Suppressor macrophage (primary cell): ENCODE measurements at places on chromosomes 1 and 21.

DNA sequence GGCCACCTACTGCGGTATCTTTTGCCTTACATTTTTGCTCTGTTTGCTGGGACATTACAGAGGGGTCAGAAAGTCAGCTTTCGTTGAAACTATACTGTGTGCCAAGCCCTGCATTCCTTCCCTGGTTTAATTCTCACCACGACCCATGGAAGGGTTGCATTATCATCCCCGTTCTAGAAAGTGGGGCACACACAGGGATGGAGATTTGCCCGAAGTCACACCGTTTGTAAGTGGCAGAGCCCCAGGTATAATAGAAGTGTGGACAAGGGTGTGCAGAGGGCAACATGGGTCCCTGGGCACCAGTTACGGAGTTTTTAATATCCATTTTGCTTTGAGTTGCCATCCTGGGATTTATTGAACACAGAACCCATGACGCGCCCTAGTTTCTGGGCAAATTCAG is 11.8 kb downstream of the DMRTB1 start:
- no peak for DNase-seq

GRCh38 chr1:51453010-51453409 is 66.1 kb downstream of the EPS15 start:
- DNase-seq, result peak; percentile 4

DNA sequence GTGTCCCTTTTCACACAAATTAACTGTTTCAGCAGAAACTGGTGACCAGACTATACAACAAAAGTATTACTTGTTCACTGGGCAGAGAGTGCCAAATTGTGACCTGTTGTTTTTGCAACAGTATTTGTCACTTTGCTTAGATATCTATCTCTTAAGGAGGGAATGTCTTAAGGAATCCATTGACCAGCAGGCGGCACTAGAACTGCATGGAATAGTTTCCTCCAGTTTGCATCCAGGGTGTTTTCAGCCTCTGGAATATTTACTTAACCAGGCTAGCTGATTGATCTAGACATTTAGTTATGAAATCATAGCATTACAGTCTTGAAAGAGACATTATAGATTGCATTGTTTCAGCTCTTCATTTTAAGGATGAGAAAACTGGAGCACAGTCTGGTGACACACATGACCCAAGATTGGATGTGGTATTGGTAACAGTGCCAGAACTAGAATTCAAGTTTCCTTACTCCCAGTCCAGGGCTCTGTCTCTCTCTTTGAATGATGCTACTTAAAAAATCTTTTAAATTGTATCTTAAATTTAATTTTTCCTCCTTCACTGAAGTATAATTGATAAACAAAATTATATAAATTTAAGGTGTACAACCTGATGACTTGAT is 16.9 kb downstream of the RPTN start:
- DNase-seq, result peak; percentile 89

GRCh38 chr1:35888255-35888654 is 5.2 kb downstream of the AGO1 start:
- no peak for DNase-seq

GRCh38 chr1:167161242-167161641 is 59.4 kb upstream of the POU2F1 start:
- DNase-seq, result no peak

- no peak for DNase-seq
Observed at GRCh38 chr1:3992103-3992556, 92.1 kb upstream of the C1orf174 start.

DNA sequence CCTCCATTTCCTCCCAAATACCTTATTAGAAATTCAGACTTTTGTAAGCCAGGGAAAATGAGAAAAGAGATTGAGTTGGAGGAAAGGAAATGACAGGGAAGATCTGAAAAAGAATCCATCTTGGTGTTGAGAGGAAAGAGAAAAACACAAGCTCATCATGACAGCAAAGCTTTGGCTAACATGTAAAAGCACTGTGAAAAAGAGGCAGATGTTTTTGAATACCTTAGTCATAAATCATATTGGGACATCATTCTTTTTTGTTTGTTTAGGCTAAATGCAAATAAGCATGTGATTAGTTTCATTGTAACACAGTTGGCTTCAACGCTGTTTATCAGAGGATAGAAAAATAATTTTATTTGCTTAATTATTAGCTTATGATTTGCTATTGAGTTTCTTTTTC is 64.6 kb downstream of the LHX8 start:
- no peak for DNase-seq

DNA sequence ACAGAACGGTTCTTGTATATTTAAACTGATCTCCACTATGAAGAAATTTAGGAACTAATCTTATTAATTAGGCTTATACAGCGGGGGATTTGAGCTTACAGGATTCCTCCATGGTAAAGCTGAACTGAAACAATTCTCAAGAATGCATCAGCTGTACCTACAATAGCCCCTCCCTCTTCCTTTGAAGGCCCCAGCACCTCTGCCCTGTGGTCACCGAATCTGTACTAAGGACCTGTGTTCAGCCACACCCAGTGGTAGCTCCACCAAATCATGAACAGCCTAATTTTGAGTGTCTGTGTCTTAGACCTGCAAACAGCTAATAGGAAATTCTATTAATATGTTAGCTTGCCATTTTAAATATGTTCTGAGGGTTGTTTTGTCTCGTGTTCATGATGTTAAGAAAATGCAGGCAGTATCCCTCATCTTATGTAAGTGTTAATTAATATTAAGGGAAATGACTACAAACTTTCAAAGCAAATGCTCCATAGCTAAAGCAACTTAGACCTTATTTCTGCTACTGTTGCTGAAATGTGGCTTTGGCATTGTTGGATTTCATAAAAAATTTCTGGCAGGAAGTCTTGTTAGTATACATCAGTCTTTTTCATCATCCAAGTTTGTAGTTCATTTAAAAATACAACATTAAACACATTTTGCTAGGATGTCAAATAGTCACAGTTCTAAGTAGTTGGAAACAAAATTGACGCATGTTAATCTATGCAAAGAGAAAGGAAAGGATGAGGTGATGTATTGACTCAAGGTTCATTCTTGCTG is 147.2 kb downstream of the NR5A2 start:
- DNase-seq, result no peak

DNA sequence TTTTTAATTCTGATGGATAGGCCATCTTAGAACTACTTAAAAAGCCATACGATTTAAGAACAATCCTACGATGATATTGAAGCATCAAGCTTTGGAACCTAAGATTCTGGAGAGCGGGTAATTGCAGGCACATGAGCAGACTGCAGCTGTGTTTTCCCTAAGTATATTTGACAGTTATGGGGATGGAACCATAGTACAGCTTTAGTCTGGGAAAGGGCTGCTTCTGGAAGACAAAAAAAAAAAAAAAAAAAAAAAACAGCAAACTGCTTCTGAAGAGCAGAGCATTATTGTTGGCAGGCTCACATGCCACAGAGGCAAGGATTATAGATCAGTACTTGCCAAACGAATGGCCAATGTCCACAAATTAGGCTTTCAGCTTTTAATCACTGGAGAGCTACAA is 1618.7 kb downstream of the AMY1C start:
- no peak for DNase-seq

DNA sequence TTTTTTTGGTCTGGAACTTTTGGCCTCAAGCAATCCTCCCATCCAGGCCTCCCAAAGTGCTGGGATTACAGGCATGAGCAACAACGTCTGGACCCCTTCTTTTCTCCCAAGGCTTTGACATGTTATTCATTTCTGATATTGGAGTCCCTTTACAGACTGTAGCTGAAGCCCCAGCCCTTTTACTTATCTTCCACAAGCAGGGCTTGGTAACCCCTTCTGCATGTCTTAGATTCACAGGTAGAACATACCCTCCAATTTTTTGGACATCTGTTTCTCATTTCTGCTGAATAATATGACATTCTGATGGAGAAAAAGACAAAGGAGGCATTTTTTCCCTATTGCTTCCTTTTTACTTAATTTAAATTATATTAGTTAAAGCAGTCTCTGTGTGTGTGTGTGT is 39.2 kb upstream of the RGS21 start:
- DNase-seq, result no peak

DNA sequence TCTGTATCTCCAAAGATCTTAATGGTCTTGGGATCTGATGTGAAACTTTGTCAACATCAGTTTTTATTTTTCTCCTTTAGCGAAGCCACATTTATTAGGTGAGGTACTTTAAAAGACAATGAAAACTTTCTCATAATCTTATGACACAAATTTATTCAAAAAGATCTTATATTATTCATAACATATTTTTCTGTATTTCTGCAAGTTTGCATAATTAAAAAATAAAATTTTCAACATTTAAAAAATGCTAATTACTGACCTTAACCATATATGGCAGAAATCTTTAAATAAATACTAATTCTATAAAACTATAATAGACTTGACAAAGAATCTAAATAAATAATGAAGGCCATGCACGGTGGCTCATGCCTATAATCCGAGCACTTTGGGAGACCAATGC is 72.5 kb downstream of the PRPF38A start:
- DNase-seq, result no peak

DNA sequence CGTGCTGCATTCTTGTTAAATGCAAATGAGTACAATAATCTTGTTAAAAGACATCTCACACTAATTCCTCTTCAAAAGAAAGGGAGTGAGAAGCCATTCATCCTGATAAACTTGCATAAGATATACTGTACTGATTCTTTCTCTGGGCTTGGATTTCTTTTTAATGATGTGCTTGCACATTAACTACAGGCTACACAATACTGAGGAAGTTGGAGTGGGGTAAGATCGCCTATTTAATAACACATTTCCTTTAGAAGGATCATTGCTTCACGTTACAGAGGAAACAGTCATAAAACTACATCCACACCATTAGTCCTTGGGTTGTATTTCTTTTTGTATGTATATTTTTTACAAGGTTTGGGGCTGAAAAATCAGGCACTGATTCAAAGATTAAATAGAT is 36.6 kb downstream of the NRIP1 start:
- no peak for DNase-seq

GRCh38 chr1:67710417-67710816 is 25.4 kb downstream of the GADD45A start:
- no peak for DNase-seq

GRCh38 chr1:235069176-235069575 is 59.5 kb downstream of the TOMM20 start:
- DNase-seq, result no peak

DNA sequence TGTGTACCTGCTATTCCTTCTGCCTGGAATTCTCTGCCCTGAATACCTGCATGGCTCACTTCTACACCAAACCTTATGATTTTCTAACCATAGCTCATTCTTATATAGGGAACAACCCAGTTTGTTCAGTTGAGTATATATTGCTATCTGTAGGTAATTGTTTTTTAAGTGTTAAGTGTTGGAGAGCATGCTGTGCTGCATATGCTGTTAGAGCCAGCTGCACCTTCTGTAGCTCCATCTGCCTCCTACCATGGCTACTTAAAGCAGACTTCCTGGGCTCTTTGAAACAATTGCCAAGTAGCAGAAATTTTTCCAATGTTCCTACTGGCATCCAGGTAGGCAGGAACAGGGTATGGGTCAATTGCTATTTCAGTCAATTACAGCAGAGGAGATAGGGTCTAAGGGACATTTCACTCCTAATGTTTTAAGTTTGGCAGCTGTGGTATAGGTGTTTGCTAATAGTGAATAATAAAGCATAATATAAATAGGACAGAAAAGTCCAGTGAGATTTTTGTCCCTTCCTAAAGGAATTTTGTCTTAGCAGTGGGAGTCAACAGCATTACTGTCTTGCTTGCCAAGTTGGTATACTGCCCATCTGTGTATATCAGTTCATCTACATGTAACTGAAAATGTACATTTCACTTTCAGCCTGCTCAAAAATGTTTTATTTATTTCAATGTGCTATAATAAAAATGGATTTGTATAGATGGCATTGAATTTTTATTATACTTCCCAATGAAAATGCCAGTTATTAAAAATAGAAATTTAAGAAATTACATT is 34.0 kb upstream of the C1orf115 start:
- no peak for DNase-seq

DNA sequence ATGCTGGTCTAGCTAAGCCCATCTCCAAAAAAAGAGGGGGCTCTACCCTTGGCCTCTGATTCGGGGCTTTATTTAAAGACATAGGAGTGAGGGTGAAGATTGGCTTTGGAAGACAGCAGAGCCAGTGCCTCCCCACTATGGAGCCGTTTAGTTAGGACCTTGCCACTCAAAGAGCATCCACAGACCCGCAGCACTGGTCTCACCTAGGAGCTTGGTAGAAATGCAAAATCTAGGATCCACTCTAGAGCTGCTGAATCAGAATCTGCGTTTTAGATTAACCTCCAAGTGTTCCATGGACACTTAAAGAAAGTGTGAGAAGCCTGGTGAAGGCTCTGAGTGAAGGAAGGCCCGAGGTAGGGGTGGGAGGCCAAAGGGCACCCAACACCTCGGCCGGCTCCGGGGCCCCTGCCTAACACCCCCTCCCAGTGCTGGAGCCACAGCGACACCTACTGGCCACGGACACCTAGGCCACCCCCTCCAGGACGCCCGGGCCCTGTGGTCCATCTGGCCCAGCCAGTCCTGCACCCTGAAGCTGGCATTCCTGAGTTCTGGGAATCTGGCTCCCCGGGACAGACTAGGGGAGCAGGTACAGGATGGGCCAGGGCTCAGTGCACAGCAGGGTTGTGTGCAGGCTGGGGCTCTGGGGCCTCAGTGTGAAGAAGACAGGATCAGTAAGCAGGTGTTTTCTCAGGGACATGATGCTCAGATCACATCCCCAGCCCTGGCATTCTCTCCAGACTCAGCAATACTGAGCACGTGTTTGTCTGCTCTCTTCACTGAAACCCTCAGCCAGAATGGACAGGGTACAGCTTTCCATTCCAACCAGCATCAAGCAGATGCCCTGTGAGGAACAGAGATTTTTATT is 79.2 kb downstream of the TMEM53 start:
- peak; percentile 92 for DNase-seq

DNA sequence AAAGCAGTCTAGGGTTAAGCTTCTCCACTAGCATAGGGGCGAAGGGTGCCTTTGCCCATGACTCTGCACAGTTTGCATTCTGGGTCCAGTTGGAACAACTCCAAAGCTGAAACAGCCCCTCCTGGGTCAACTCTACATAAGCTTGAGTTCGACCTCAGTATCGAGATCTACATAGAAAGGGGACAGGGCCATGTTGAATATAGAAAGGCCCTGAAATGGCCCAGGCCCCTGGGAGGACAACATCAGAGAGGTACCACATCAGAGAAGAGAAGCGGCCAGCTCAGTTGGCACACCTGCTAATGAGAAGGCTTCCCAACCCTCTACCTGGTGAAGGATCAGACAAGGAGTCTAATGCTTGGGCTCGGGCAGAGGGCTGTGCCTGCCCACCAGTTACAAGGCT is 1.6 kb downstream of the DENND2D start:
- DNase-seq, result no peak

DNA sequence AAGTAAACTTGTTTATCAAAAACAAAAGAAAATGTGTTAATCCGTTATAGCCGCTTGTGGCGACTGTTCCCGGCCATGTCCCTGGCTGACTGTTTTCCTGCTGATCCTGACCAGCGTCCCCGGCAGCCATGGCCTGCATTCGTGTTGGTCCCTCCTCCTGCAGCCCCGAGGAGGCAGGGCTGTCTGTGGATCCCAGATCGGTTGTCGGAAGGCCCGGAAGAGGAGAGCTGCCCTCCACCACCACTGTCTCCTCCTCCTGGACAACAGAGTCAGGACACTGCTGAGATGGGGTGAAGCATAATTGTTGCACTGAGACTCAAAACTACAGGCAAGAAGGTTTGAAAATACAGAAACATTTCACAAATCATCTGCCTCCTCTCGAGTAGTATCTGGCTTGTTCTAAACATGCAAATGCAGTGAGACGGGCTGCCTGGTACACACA is 3.6 kb upstream of the MXRA8 start:
- DNase-seq, result no peak

- DNase-seq, result no peak
Observed at GRCh38 chr1:26922431-26922729, 837 bp downstream of the NUDC start.

- peak; percentile 63 for DNase-seq
Observed at GRCh38 chr1:35573198-35574124, at the start of gene TFAP2E. Gene TFAP2E, plus strand, starts transcription at chr1:35573314. Its CDS starts 264 bp downstream, at chr1:35573578.

- peak; percentile 76 for DNase-seq
Observed at GRCh38 chr1:226351709-226352108, 42.7 kb upstream of the LIN9 start.
